Eye (tissue), 1 donor: ENCODE measurements at places on chromosomes 1 and 21.

- no peak for DNase-seq
Measured at GRCh38 chr1:100861379-100861778, 33.3 kb downstream of the EXTL2 start.

DNA sequence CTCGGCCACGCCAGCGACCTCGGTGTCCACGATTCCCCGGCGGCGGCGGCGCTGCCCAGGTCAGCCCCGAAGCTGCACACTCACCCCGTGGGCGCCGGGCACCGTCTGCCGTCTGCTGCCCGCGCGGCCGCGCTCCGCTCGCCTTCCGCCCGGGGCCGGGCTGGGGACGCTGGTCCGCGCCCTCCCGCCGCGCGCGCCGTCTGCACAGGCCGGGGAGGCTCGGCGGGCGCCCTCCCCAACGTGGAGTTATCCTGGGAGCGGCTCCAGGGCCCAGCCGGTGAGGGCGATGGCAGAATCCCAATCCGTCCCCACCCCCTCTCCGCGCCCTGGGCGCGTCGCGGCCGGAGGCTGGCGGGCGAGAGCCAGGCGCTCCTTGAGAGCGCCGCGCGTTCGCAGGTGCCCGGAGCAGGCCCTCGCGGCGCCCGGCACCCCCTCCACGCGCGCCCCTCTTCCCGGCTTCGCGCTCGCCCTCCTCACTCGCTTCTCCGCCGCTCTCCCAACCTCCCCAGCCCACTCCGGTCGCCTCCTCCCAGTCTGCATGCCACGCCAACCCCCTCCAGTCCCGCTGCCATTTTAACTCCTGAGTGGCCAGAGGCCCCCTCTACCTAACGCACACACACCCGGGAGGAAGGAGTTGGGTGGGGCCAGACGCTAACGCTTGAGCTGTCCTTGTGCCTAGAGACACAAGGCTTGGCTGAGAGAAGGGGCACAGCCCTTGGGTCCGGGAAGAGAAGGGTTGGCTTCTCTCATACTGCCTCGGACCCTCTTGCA lies at the start of gene LRRN2:
Gene LRRN2, minus strand, starts transcription at position 503 of the 771 bp plus-strand sequence. CDS start 65,746 bp downstream, outside the sequence.
- peak; percentile 69 for DNase-seq

- no peak for DNase-seq
Measured at GRCh38 chr1:64043976-64044375, 159.4 kb upstream of the UBE2U start.

GRCh38 chr1:98467586-98467985 lies 193.9 kb upstream of the SNX7 start:
- DNase-seq: no peak

GRCh38 chr21:29265690-29266479 lies 32.8 kb upstream of the BACH1 start:
- DNase-seq: no peak

DNA sequence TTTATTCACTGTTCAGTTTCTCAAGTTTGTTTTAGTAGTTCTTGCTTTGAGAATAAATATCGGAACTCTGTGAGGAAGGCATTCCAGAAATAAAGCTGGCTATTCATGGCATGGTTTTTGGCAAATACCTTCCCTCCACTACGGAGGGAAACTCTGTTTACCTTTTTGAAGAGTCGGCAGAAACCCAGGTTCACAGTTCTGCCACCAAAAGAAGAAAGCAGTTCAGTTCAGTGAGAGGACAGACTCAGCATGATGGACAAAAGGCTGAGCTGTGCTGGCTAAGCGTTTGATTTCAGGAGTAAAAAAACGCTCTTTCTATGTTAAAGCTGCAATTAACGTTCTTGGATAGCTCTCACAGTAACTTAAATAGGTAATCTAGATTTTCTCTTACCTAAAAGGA lies 42.4 kb downstream of the CNN3 start:
- no peak for DNase-seq

- DNase-seq: peak; percentile 76
Measured at GRCh38 chr1:204094856-204095634, 22.1 kb downstream of the SOX13 start.

DNA sequence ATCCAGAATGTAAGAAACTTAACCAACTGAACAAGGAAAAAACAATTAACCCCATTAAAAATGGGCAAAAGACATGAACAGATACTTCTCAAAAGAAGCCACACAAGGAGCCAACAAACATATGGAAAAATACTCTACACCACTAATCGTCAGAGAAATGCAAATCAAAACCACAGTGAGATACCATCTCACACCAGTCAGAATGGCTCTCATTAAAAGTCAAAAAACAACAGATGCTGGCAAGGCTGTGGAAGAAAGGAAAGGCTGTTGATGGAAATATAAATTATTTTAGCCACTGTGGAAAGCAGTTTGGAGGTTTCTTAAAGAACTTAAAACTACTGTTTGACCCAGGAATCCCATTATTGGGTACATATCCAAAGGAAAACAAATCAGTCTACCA lies 51.2 kb downstream of the RGS4 start:
- DNase-seq: no peak

DNA sequence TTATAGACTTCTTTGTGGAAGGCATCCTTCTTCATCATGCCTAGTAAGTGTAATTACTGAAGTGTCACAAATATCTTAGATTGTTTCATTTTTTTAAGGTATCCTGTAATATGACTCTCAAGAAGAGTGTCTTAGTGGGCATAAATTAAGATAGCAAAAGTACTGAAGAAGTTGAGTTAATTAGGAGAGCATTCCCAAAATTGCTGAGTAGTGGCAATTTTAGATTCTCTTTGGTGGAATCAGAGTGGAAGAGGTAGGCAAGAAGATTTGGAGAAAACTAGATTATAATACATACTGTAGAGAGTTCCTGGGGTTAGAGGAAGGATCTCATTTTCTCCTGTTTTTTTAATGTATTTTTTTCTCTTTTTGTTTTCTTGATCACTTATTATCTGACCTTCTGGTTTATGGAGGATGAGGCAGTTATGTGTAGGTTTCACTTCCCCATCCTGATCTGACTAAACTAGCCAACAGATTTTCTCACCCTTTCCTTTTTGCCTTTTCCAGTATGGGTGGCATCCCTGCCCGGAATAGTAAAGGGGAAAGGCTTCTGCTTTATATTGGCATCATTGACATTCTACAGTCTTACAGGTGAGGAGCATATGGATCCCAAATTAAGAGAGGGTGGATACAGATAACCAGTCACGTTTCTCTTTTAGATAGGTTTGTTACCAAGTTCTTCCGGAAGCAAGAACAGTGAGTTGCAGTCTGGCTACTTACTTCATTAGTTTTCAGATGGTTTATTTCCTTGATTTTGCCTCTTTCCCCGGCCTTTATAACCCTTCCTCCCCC lies 16.7 kb upstream of the PSMD4 start:
- no peak for DNase-seq

- no peak for DNase-seq
Measured at GRCh38 chr1:93811326-93812065, 67.5 kb downstream of the DNTTIP2 start.

- DNase-seq: peak; percentile 92
Measured at GRCh38 chr1:110615548-110616130, 9.5 kb upstream of the KCNA2 start.

DNA sequence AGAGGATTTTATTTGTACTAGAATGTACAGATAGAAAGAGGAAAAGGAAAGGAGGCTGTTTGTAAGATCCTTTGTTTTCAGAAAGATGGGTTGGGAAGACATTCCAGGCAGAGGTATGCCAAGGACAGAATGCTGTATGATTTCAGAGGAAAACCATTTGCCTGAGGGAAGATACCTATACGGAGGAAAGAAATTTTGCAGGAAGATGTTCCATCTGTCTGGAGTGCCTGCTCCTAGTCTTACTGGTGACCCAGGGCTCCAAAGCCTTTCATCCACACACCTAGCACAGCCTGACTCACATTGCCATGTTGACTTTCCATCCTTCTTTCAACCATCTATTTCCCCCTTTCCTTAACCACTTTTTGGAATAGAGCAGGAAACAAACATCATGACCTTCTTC lies 18.2 kb downstream of the SAMD13 start:
- DNase-seq: no peak

DNA sequence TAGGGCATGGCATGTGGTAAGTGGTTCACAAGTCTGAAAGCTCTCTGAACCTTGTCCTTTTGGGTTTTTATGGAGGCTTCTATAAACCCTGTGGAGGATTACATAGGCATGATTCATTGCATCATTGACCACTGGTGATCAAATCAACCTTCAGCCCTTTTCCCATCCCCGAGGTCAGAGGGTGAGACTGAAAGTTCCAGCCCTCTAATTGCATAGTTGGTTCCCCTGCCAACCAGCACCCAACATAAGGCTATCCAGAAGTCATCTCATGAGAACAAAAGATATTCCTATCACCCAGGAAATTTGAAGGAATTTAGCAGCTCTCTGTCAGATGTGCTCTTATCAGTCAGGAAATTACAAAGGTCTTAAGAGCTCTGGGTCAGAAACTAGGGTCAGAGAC lies 89.5 kb upstream of the ARTN start:
- DNase-seq: no peak

DNA sequence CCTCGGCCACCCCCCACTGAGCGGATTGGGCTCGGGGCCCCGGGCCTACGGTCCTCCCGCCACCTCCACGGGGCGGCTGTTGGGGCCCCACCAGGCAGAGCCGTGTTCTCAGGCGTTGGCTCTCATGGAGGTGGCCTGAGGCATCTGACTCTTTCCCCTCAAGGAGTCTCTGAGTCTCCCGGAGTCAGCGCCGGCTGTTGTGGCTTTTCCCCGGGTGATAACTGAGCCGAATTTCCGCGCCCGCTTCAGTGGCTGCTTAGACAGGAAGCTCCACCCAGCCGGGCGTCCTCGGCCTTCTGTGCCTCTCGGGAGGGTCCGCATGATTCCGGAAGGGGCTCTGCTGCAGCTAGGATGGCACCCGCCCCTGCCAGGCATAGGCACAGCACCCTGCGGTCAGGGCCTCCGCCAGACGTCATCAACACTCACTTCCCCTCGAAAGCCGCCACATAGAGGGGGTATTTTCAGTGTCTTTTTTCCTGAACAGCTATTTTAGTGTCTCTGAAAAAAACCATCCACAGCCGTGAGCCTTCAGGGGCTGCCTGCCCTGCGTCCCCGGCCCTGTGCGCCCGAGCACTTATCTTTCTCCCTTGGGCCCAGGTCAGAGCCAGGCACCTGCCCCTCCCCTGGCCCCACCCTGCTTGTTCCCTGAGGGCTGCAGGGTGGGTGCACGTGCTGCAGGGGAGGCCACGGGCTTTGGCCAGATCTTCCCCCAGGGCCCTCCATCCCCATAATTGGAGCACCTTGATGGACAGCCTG lies 72.9 kb downstream of the SKI start:
- DNase-seq: no peak

- DNase-seq: no peak
Measured at GRCh38 chr1:240134596-240134995, 42.9 kb downstream of the FMN2 start.

GRCh38 chr1:8439015-8439702 lies 121.2 kb downstream of the SLC45A1 start:
- peak; percentile 87 for DNase-seq

GRCh38 chr1:206831650-206832049 lies 33.8 kb upstream of the IL20 start:
- no peak for DNase-seq

DNA sequence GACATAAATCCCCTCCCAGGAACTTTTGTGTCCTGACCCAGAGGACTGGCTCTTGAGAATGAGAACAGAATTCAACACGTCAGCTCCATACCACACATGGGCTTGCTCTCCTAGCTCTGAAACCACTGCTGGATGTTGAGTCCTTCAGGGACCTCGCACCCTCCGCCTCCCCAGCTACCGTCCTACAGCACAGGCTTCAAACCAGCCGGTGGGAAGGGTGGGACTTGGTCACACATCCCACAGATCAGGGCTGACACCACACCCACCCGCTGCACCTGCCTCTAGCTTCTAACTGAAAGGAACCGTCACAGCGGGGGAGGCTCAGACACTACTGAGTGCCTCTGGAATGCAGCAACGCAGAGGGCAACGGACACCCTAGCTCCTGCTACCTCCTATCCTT lies 24.0 kb downstream of the MRAP start:
- no peak for DNase-seq
